ENCODE measurements at places on chromosomes 11 and 22.

GRCh38 chr11:77090373-77091111 lies 12.1 kb upstream of the OMP start:
- no peaks in the 10 kb centered on the region for H3K27me3 ChIP-seq
- H3K4me3 ChIP-seq: no peak overlapping the region
- no peaks in the 10 kb centered on the region for H3K4me1 ChIP-seq
- H3K36me3 ChIP-seq: no peaks in the 10 kb centered on the region

GRCh38 chr11:16987205-16987568 lies 27.0 kb downstream of the PLEKHA7 start:
- H3K27ac ChIP-seq: no peak overlapping the region
- no peaks in the 10 kb centered on the region for H3K36me3 ChIP-seq
- no peak for DNase-seq
- no peaks in the 10 kb centered on the region for H3K27me3 ChIP-seq
- H3K4me1 ChIP-seq: peaks cover 22% of the 10 kb centered on the region

DNA sequence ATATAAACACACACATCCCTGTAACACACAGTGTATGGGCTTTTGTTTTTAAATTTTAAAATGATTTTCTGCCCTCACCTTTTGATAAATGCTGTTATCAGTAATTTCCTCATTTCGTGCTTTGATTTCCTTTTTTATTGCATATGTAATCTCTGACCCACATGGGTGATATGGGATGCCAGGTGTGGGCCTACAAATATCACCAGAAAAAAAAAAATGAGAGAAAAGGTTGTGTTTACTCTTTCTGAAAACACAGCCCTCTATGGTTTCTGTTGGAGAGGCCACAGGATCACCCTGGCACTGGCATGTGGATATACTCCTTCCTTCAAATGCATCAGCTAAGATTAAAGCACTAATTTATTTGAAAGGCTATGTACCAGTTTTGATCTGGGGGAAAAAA lies 17.0 kb downstream of the DRD2 start:
- DNase-seq: no peak
- H3K4me3 ChIP-seq: no peak overlapping the region
- no peaks in the 10 kb centered on the region for H3K36me3 ChIP-seq
- H3K27ac ChIP-seq: no peak overlapping the region
- no peaks in the 10 kb centered on the region for H3K4me1 ChIP-seq

DNA sequence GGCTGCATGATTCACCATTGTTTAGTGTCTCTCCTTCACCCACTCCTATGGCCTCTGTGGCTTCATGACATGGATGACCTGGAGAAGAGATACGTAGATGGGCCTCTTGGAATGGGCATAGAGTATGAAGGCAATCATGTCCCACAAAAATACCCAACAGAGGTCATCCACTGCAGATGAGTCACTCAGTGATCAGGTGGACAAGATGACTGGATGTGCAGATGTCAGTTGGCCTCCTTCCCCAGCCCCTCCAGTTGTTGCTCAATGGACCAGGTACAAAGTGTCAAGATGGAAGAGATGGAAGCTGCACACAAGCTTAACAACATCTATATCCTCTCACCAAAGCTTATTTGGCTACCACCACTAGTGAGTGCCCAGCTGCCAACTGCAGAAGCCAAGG lies 41.0 kb upstream of the CLPB start:
- no peaks in the 10 kb centered on the region for H3K4me1 ChIP-seq
- no peak overlapping the region for H3K4me3 ChIP-seq
- H3K27me3 ChIP-seq: peaks cover 8% of the 10 kb centered on the region
- DNase-seq: no peak
- H3K36me3 ChIP-seq: no peaks in the 10 kb centered on the region

GRCh38 chr11:70338594-70338993 lies 59.7 kb upstream of the CTTN start:
- no peak overlapping the region for H3K4me3 ChIP-seq
- H3K27ac ChIP-seq: no peak overlapping the region
- H3K27me3 ChIP-seq: no peaks in the 10 kb centered on the region
- peaks cover 40% of the 10 kb centered on the region for H3K36me3 ChIP-seq
- H3K4me1 ChIP-seq: no peaks in the 10 kb centered on the region
- DNase-seq: no peak

- no peak overlapping the region for H3K27ac ChIP-seq
- peak; percentile 60 for DNase-seq
- no peaks in the 10 kb centered on the region for H3K27me3 ChIP-seq
- H3K4me1 ChIP-seq: peaks cover 8% of the 10 kb centered on the region
Observed at GRCh38 chr11:132718711-132719671, 813.3 kb downstream of the OPCML start.

GRCh38 chr11:61968758-61969390 lies 1.4 kb upstream of the FTH1 start:
- peaks cover 38% of the 10 kb centered on the region for H3K4me1 ChIP-seq
- peaks cover 16% of the 10 kb centered on the region for H3K36me3 ChIP-seq
- peak overlapping the region; percentile 94 for H3K27ac ChIP-seq
- H3K27me3 ChIP-seq: no peaks in the 10 kb centered on the region
- peak overlapping the region; percentile 52 for H3K4me3 ChIP-seq

DNA sequence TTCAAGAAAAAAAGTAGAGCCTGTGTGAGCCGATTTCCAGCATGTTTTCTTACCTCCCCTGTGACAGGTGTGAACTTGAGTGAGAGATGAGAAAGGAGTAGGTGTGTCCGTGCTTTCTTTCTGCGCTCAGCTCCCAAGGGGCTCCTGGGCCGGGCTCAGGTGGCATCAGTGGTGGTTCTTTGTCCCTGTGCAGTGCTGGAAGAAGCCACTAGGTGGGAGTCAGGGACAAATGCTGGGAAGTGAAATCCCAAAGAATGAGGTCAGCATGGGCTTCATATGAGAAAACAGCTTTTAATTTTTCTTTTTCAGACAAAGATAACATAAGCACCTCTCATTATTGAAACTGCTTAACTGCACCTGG lies 57.8 kb downstream of the PPFIBP2 start:
- no peaks in the 10 kb centered on the region for H3K36me3 ChIP-seq
- no peak for DNase-seq
- H3K4me1 ChIP-seq: peaks cover 10% of the 10 kb centered on the region
- no peak overlapping the region for H3K4me3 ChIP-seq
- no peak overlapping the region for H3K27ac ChIP-seq

- no peaks in the 10 kb centered on the region for H3K27me3 ChIP-seq
- DNase-seq: no peak
- no peaks in the 10 kb centered on the region for H3K4me1 ChIP-seq
Observed at GRCh38 chr11:25068451-25068850, 571.6 kb downstream of the LUZP2 start.

DNA sequence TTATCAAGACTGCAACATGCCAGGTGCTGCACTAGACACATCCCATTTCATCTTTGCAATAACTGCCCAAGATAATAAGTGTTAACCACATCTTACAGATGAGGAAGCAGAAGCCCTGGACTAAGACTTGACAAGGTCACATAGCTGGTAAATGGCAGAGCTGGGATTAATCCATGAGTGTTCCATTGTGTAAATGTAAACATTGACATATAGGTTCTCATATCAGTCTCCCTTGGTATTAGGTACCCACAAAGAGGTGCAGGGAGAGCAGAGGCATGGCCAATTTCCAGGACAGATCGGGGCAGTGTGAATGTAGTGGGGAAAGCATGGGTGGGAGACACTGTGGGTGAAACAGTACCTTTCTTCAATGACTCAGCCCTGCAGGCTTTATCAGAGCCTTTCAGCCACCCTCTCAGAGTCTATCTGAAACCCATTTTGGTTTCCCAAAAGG lies 17.9 kb downstream of the MICAL2 start:
- H3K27me3 ChIP-seq: no peaks in the 10 kb centered on the region
- no peak overlapping the region for H3K4me3 ChIP-seq
- peaks cover 18% of the 10 kb centered on the region for H3K4me1 ChIP-seq
- H3K36me3 ChIP-seq: no peaks in the 10 kb centered on the region

GRCh38 chr11:34915136-34916014 lies 804 bp downstream of the APIP start:
- peak overlapping the region; percentile 85 for H3K27ac ChIP-seq
- H3K4me3 ChIP-seq: peak overlapping the region; percentile 93
- peaks cover 28% of the 10 kb centered on the region for H3K4me1 ChIP-seq
- DNase-seq: no peak
- H3K36me3 ChIP-seq: no peaks in the 10 kb centered on the region

DNA sequence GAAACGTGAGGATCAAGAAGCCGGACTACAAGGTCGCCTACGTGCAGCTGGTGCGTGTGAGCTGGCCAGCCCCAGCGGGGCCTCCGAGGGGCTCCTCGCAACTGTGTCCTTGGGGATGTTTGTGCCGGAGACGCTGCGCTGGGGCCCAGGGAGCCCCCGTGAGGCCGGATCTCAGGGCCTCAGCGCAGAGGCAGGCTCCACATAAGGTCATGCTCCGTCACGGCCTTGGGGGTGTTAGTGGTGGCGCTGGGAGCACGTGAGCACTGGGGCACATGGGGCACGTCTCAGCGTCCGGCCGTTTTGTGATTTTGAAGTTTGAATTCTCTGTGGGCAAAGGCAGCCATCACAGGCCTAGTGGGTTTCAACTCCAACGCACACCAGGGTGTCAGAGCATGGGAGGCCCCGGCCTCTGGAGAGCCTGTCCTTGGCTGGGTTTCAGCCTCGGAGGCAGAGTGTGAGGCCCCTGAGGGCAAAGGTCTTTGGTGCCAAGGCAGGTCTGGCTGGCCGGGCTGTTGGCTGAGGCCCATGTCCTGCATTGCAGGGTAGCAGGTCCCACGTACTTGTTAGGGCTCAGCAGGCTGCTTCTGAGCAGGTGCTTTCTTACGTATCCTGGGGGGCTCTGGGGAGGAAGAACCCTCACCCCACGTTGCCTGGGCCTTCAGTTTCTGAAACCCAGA lies 5.8 kb downstream of the MRPL23 start:
- H3K27ac ChIP-seq: no peak overlapping the region
- no peak overlapping the region for H3K4me3 ChIP-seq
- no peaks in the 10 kb centered on the region for H3K4me1 ChIP-seq
- no peaks in the 10 kb centered on the region for H3K36me3 ChIP-seq
- H3K27me3 ChIP-seq: no peaks in the 10 kb centered on the region

DNA sequence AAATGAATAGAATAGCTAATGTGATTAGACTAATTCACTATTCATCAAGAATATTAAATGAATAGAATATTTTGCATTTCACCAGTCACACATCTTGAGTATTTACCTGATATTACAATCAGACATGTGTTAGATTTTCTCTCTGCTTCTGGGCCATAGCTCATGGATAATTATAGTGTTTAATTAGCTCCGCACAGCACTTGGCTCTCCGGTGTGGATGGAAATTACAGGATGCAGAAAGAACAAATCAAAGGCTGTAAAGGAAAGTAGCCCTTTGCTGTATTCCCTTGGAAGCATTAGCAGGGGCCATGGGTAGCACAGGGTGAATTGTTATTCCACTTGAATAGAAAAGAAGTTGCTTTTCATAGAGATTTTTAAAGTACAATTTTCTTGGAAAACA lies 320.3 kb upstream of the SORL1-AS1 start:
- H3K27ac ChIP-seq: no peak overlapping the region
- H3K27me3 ChIP-seq: no peaks in the 10 kb centered on the region
- DNase-seq: no peak
- no peaks in the 10 kb centered on the region for H3K4me1 ChIP-seq
- H3K36me3 ChIP-seq: no peaks in the 10 kb centered on the region

GRCh38 chr11:64401775-64402174 lies 42.8 kb downstream of the RPS6KA4 start:
- no peaks in the 10 kb centered on the region for H3K27me3 ChIP-seq
- no peak overlapping the region for H3K4me3 ChIP-seq
- no peak for DNase-seq
- no peaks in the 10 kb centered on the region for H3K36me3 ChIP-seq
- H3K4me1 ChIP-seq: no peaks in the 10 kb centered on the region

DNA sequence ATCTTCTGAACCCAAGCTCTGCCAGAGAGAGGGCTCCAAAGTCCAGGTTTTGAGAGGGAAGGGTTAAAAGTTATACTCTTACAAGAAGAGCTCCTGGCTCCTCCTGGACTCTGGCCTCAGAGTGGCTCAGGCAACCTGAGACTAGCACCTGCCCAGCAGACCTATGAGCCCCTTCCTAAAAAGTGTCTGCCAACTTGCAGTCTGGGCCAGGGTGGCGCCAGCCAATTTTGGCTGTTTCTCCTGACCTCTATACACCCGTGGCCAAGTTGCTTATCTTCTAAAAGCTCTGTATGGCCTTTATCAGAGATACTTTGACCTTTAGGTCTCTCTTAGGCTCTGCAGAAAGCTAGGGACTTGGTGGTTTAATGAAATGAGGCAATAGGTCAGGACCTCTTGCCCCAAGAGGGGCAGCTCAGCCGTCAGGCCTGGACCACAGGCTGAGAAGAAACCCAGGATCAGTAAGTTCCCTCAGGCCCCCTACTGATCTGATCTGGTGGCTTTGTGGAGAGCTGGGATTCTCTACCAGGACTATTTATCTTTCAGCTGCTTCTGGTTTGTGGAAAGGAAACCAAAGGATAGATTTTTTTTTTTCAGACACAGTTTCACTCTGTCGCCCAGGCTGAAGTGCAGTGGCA lies 10.3 kb upstream of the UCP3 start:
- H3K36me3 ChIP-seq: no peaks in the 10 kb centered on the region
- H3K27me3 ChIP-seq: no peaks in the 10 kb centered on the region

- no peaks in the 10 kb centered on the region for H3K27me3 ChIP-seq
- H3K36me3 ChIP-seq: no peaks in the 10 kb centered on the region
- no peak for DNase-seq
- H3K4me3 ChIP-seq: no peak overlapping the region
- no peaks in the 10 kb centered on the region for H3K4me1 ChIP-seq
Observed at GRCh38 chr22:41992496-41992895, 6.1 kb upstream of the WBP2NL start.

DNA sequence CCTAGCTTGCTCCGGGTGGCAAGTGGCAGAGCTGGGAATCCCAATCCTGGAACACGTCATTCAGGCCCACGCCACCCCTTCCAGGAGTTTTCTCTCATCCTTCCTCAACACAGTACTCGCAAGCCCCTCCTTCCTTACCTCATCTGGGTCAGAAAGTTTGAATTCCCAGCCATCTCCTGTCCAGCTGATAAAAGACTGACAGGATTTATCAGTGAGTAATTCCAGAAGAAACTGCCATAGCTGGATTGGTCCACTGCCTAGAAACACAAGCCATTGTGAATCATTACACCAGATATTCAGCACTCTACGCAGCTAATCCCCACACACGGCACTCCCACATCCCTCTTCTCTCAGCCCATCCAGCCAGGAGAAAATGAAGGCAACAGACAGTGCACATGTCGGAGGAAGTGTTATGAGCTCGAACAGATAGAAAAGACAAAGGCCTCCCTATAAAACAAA lies 124.0 kb downstream of the ETS1 start:
- no peak for DNase-seq
- no peak overlapping the region for H3K4me3 ChIP-seq
- H3K36me3 ChIP-seq: peaks cover 81% of the 10 kb centered on the region
- no peaks in the 10 kb centered on the region for H3K27me3 ChIP-seq
- peaks cover 86% of the 10 kb centered on the region for H3K4me1 ChIP-seq
- H3K27ac ChIP-seq: no peak overlapping the region

All from CD8-positive, alpha-beta memory T cell (primary cell).